ENCODE measurements at places on chromosomes 7 and 10. TPM values are rescaled to one million over a fixed set of nuclear protein-coding genes. Genes with fewer than 3 reads are reported as not detected.

The CXCL12 gene
- 53.8 TPM for total RNA-seq

DNA sequence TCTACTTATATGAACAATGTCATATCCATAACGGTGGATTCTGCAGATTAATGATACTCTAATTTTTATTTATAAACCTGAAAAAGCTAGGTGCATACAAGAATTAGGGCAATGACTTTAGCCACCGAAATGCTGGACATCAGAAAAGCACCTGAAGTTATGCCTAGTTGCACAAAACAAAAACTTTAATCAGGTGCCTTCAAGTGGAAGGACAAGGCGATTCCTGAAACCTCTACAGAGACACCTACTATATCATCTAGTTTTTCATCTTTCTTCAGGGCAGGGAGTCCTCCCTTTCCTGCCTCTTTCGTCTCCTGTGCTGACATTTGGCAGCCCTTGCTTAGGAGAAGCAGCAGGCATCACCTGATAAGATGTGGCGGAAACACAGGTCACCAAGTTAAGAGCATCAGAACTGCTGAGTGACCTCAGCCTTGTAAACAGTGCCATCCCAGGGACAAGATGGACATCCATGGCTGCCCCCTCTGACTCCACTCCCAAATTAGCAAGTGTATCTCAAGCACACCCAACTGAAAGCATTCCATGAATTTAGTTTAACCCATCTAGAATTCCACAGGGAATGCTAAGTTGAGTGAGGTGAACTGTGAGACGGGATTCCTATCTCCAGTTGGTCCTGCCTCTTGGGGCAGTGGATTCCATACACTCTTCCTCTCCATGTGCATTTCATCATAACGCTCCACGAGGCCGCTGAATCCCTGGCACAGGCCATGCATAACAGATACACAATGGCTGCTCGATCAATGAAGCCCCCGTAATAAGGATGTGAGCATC is 5.8 kb downstream of the ITPRIP start:
- H3K27ac ChIP-seq: peak overlapping the region; percentile 99
- H3K27me3 ChIP-seq: no peaks in the 10 kb centered on the region
- H3K4me3 ChIP-seq: no peak overlapping the region
- peaks cover 11% of the 10 kb centered on the region for H3K36me3 ChIP-seq
- no peaks in the 10 kb centered on the region for H3K4me1 ChIP-seq

The HERC4 gene
- total RNA-seq: 22.0 TPM

DNA sequence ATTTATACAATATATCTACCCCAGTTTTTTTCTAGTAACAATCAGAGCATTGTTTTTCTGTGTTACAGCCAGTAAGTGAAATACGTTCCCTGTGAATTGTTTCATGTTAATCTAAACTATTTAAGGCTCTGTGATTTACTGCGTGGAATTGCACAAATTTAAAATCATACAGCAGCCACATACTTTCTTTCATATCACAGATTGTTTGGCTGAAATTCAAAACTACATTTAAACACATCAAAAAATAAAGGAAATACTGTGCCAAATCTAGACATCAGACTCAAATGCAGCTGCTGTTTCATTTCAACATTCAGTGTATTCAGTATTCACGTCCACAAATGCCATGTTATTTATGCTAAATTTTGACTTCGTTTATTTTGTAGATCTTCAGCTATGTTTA is 242.6 kb upstream of the HGF start:
- DNase-seq: no peak
- H3K27me3 ChIP-seq: no peaks in the 10 kb centered on the region
- no peak overlapping the region for H3K4me3 ChIP-seq
- H3K27ac ChIP-seq: no peak overlapping the region
- H3K4me1 ChIP-seq: no peaks in the 10 kb centered on the region

GRCh38 chr10:75592151-75592787 is 160.8 kb downstream of the LRMDA start:
- H3K4me1 ChIP-seq: no peaks in the 10 kb centered on the region
- peak overlapping the region; percentile 19 for H3K4me3 ChIP-seq
- H3K36me3 ChIP-seq: no peaks in the 10 kb centered on the region
- DNase-seq: no peak

- no peaks in the 10 kb centered on the region for H3K27me3 ChIP-seq
- H3K4me1 ChIP-seq: no peaks in the 10 kb centered on the region
- H3K27ac ChIP-seq: no peak overlapping the region
- H3K36me3 ChIP-seq: no peaks in the 10 kb centered on the region
- H3K4me3 ChIP-seq: no peak overlapping the region
These were observed 912.9 kb downstream of the SORCS1 start for GRCh38 chr10:106251573-106251972.

DNA sequence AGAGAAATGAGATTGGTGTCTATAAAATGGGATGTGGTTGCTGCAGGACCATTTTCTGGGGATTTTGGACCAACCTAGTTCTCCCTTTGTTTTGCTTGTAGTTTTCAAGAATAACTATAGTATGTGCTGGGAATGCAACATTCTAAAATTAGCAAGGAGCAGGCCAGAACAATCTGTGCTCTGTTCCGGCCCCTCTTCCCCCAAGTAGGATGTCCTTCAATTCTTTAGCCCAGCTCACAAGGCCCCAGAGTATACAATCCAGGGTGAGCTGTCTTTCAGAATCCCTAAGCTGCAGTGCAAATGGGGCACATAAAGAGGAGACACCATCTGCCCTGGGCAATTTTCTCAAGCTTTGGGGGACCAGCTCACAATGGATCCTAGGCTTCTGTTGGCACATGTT is 809.1 kb downstream of the TNS3 start:
- no peak for DNase-seq
- no peak overlapping the region for H3K4me3 ChIP-seq
- no peak overlapping the region for H3K27ac ChIP-seq
- H3K27me3 ChIP-seq: no peaks in the 10 kb centered on the region

DNA sequence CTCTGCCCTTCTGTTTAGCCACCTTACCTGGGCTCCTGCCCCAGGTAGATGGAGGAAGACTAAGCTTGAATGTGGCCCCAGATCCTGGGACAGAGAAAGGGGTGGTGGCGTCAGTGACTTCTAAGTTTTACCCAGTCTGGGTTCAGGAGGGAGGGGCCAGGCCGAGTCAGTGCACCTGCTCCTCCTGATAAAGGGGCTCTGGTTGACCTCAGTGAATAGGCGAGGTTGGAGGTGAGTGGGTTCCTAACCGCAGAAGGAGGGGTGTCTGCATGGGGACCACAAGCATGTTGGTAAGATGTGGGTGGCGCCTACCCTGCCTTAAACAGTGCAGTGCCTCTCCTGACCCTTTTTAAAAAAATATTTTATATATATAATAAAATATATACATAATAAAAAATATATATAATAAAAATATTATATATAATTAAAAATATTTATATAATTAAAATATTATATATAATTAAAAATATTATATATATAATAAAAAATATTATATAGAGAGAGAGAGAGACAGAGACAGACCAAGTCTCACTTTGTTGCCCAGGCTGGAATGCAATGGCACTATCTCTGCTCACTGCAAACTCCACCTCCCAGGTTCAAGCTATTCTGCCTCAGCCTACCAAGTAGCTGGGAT is 97.3 kb upstream of the GTF2I start:
- no peaks in the 10 kb centered on the region for H3K4me1 ChIP-seq
- peaks cover 20% of the 10 kb centered on the region for H3K36me3 ChIP-seq
- H3K4me3 ChIP-seq: no peak overlapping the region

The LIPM gene
- total RNA-seq: 0.67 TPM

GRCh38 chr7:138979988-138980562 is 1.1 kb downstream of the KIAA1549 start:
- no peak overlapping the region for H3K27ac ChIP-seq
- no peaks in the 10 kb centered on the region for H3K36me3 ChIP-seq
- DNase-seq: no peak
- no peaks in the 10 kb centered on the region for H3K4me1 ChIP-seq
- H3K27me3 ChIP-seq: no peaks in the 10 kb centered on the region
- H3K4me3 ChIP-seq: peak overlapping the region; percentile 42

DNA sequence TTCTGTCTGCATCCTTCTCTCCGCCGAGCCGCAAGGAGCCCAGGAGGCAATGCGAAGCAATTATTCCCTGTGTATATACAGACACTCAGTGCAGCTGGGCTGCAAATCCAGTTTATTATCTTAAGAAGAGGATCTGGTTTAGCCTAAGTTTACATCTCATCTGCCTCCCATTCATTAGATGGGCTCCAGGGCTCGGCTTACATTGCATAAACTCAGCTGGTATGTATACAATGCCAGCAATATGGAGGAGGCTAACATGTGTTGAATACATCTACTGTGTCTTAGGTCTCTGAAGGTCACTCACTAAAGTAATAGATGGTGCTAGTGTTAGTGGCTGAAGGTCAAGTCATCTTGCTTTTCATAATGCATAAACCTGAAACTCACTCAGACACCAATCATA is 996.8 kb downstream of the KCNMA1 start:
- H3K27me3 ChIP-seq: no peaks in the 10 kb centered on the region
- H3K4me1 ChIP-seq: no peaks in the 10 kb centered on the region
- no peak for DNase-seq
- no peaks in the 10 kb centered on the region for H3K36me3 ChIP-seq
- no peak overlapping the region for H3K27ac ChIP-seq

GRCh38 chr10:87093632-87094372 is 841 bp downstream of the GLUD1 start:
- peaks cover 41% of the 10 kb centered on the region for H3K4me1 ChIP-seq
- DNase-seq: peak; percentile 79
- H3K36me3 ChIP-seq: no peaks in the 10 kb centered on the region

DNA sequence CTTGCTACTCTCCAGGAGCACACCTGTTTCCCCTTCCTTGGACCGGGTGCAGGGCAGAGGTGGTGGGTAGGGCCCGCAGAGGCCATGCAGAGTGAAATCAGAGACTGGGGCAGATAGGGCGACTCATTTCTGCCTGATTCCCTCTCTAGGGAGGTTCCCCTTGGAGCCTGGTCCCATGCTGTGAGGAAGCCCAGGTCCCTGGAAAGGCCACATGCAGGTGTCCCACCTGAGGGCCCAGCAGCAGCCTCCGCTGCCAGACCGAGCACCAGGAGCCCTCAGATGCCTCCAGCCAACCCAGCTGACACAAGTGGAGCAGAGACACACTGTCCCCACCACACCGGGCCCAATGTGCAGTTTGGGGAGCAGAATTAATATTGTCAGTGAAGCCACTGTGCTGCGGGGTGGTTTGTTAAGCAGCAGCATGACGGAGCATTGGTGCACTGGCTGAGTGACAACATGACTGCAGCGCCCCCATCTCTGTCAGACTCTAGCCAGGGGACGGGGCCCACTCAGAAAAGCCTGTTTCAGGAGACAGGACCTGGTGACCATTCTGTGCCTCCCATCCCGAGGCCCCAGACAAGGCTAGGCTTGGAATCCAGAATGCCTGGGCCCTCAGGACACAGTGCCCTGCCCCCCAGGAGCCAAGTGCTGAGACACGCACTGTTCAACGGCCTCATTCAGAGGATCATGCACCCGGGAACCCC is 30.4 kb upstream of the RET start:
- DNase-seq: no peak
- H3K27ac ChIP-seq: no peak overlapping the region

- H3K27ac ChIP-seq: no peak overlapping the region
- no peaks in the 10 kb centered on the region for H3K36me3 ChIP-seq
- no peaks in the 10 kb centered on the region for H3K4me1 ChIP-seq
- H3K27me3 ChIP-seq: no peaks in the 10 kb centered on the region
- DNase-seq: no peak
These were observed 308.1 kb downstream of the TFEC start for GRCh38 chr7:115722302-115722977.

The PPIF gene
- 87.6 TPM for total RNA-seq

DNA sequence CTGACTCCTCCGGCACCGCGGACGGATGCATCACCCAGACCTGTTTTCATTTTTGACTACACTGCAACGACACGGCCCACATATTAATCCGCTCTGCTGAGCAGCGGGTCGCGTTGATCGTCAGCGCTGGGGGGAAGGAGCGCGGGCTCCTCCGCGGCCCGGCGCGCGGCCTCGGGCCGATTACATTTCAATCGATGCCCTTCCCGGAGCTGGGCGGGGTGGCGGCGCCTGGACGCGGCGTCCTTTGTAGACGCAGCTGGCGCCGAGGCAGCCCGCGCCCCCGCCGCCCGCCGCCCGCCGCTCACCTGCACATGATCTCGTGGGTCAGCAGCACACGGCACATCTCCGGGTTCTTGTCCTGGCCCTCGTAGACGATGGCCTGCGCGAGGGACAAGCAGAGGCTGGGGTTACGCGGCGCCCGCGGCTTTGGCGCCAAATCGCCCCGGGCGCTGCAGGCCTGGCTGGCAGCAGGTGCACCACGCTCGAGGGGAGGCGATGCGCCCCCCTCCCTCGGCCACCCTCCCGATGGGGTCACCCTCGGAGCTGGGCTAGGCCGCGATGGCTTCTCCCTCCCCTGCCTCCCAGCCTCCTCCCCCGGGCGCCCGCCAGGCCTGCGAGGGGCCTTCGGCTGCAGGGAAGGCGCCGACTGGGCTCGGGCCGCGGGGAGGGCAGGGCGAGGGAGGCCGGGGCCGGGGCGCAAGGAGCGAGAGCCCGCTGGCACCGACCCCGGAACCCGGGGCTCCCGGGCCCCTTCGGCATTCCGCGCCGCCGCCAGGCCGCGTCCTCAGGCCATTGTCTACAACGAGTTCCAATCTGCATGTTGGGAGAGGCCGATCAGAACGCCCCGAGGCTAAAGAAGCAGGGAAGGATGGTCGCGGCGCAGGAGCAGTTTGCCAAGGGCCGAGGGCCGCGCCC is 5.2 kb downstream of the EBF3 start:
- H3K27me3 ChIP-seq: peaks cover 22% of the 10 kb centered on the region
- H3K27ac ChIP-seq: peak overlapping the region; percentile 82
- no peaks in the 10 kb centered on the region for H3K36me3 ChIP-seq
- peaks cover 27% of the 10 kb centered on the region for H3K4me1 ChIP-seq
- no peak for DNase-seq

- no peak overlapping the region for H3K4me3 ChIP-seq
- DNase-seq: no peak
- H3K4me1 ChIP-seq: no peaks in the 10 kb centered on the region
These were observed 135.6 kb upstream of the LYZL2 start for GRCh38 chr10:30765022-30765615.

The COL17A1 gene
- 6.2 TPM for total RNA-seq

The ZNF853 gene
- 25.2 TPM for total RNA-seq

DNA sequence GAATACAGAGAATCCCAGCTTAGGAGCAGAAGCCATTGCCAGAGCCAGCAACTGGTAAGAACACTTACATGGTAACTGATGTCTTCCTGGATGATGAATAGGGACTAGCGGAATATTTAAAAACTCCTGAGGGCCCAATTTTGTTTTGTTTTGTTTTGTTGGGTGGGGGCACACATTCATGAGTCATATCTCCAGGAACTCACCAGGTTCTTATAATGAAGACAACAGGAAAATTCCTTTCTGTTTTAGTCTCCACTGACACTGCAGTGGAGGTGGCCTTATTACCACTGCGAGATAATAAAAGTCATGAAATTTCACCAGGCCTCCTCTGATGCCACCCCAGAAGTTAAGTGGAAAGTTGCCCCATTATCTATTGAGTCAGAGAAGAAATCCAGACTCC is 6.6 kb upstream of the CUZD1 start:
- H3K36me3 ChIP-seq: no peaks in the 10 kb centered on the region
- H3K4me3 ChIP-seq: no peak overlapping the region
- H3K27me3 ChIP-seq: no peaks in the 10 kb centered on the region
- H3K4me1 ChIP-seq: no peaks in the 10 kb centered on the region
- no peak for DNase-seq

All from right atrium auricular region (tissue), 2 donors.